ENCODE measurements at places on chromosomes 2 and 18. TPM values are rescaled to one million over a fixed set of nuclear protein-coding genes. Genes with fewer than 3 reads are reported as not detected.
A peak's percentile ranks its signal among the peaks of the same experiment; 100 is the strongest.

DNA sequence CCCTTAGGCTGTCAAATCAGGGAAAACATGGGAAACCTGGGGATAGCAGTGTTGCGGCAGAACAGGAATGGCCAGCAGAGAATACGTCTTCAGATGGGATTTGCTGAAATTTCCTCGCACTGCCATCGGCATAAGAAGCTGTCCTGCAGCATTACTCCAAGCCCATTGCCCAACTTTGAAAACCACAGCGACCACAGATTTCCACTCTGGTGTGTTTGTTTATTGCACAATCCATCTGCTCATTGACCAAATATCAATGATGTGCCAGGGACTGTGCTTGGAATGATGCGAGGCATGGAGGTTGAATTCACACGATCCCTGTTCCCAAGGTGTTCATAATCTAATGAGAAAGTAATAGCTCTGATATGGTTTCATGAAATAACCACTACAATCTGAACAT, 383.3 kb upstream of the MYT1L start:
- no peak for DNase-seq

- no peak for DNase-seq
Observed at GRCh38 chr18:44729631-44730101, 49.0 kb downstream of the SETBP1 start.

DNA sequence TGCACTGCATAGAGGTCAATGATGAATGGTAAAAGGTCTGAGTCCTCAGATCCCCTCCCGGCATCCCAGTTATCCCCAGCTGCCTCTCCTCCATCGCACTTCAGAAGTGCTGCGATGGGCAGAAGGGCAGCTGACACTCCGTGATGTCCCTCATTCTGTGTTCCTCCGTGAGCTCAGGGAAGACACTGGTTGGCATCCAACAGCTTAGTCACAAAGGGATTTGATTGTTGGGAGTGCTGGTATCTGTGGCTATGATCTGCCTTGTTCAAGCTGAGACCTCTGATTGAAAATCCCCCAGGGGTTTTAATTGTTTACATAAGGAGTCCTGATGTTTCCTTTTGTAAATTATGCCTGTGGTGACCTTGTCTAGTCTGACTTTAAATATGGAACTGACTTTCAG, 19.0 kb upstream of the SAG start:
- no peak for DNase-seq

GRCh38 chr18:59492756-59493421, 133.8 kb upstream of the LMAN1 start:
- DNase-seq: no peak

DNA sequence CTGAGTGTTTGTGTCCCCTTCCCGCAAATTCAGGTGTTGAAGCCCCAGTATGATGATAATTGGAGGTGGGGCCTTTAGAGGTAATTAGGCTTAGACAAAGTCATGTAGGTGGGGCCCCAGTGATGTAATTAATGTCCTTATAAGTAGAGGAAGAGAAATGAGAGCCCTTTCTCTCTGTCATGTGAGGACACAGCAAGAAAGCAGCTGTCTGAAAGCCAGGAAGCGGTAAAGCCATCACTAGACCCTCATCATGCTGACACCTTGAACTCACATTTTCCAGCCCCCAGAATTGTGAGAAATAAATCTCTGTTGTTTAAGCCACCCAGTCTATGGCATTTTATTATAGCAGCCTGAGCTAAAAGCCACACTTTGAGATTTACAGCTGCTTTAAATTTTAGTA, 1580.0 kb downstream of the LRP1B start:
- DNase-seq: no peak

DNA sequence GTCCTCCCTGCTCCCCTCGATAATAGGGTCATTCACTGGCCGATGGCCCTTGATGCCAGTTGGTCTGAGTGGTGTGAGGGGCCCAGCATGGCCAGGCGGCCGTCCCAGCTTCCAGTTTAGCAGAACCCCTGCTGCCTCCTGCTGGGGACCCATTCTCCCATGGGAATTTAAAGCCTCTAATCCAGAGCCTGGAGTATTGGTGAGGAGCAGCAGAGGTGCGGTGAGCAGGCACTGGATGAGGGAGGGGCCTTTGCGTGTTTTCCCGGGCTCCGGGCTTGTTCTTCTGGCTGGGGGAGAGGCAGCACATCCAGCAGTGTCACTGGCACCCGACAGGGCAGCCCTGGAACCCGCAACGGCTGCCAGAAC, 17.4 kb downstream of the KCNIP3 start:
- no peak for DNase-seq

DNA sequence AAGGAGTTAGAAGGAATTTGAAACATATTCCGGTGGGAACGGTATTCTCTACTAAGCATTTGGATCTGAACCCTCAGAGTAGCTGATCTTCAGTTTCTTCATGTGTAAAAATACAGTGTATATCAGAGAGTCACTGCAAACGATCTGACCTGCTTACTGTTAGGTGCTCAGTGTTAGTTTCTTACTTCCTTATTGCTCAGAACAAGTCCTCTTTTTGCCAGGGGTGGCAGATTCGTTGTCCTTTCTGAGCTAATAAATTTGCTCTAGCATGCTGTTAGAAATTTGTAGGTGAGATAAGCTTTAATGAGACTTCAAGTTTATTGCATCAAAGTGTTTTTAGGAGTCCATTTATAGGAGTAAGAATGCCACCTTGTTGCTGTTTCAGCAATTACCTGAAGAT, 15.8 kb downstream of the PLEKHA3 start:
- DNase-seq: no peak

Gene EMILIN1
- 2.2 TPM for total RNA-seq

DNA sequence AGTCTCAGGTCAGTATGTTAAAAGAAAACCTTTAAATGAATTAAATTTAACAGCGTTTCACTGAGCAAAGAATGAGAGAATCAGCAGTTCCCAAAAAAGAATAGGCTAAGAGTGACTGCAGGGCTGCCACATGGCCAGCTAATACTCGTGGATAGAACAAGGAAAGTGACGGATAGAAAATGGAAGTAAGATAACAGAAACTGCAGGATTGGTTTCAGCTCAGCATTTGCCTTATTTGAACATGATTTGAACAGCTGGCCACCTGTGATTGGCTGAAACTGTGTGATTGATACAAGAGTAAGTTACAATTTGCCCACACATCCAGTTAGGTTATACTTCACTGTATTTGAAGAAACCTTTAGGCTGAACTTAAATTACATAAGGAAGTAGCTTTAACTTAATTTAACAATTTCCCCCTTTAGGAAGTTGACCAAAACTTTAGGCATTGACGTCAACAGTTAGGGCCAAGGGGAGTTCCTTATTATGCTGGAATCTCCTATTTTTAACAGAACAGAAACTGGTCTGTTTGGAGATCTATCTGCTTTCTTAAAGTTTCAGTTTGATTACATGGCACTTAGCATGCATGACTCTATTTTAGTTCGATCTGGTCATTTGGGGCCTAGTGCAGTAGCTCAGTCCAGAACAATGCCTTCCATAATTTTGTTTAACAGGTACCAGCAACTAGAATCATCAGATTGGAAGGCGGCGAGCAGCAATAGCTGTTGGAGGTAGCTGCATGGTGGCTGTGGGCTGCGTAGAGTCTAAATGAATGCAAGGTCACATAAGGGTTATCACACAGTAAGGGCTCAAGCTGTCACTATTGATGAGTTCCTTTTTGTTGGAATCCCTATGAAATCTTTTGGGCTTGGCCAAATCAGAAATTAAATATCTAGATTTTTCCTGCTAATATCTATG, 143.4 kb downstream of the TRIM43 start:
- DNase-seq: no peak

DNA sequence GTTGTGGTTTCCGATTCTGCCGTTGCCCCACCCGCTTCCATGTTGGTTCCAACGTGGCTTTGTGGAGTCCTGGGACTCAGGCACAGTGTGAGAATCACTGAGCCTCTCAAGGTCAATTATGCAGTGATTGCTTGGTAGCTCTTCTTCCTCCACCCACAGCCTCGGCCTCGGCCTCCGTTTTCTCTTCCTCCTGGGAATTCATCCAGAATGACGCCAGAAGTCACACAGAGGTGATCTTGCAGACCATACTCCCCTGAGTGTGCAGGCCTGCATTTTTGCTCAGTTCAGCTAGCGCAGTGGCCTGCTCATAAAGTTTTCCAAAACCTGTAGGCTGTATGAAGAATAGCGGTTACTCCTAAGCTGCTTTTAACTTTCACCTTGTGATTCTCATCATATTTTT, 273.3 kb downstream of the GBX2 start:
- DNase-seq: no peak

Gene ELAC1
- total RNA-seq: 5.2 TPM

- peak; percentile 83 for DNase-seq
Observed at GRCh38 chr2:6224267-6224666, 532.1 kb downstream of the SOX11 start.

Gene RFTN2
- total RNA-seq: not detected

DNA sequence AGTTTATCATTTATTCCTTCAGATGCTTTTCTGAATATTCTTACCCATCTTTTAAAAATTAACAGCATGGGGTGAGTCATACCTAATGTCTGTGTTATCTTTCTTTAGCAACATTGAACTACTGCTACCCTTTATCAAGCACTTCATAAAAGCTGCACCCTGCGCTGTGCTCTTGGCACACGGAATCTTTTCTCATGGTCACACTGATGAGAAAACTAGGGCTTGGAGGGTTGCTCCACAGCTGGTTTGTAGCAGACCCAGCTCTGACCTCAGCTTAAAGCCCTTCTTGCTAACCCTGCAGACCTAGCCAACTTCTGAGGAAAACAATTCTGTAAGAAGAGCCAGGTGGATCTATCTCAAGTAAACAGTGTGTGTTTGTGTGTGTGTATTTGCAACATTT, 106.3 kb downstream of the RNF144A start:
- DNase-seq: no peak

Measured in OCI-LY7 (cell line).